ENCODE measurements at places on chromosomes 16 and 17.
A peak's percentile ranks its signal among the peaks of the same experiment; 100 is the strongest.

DNA sequence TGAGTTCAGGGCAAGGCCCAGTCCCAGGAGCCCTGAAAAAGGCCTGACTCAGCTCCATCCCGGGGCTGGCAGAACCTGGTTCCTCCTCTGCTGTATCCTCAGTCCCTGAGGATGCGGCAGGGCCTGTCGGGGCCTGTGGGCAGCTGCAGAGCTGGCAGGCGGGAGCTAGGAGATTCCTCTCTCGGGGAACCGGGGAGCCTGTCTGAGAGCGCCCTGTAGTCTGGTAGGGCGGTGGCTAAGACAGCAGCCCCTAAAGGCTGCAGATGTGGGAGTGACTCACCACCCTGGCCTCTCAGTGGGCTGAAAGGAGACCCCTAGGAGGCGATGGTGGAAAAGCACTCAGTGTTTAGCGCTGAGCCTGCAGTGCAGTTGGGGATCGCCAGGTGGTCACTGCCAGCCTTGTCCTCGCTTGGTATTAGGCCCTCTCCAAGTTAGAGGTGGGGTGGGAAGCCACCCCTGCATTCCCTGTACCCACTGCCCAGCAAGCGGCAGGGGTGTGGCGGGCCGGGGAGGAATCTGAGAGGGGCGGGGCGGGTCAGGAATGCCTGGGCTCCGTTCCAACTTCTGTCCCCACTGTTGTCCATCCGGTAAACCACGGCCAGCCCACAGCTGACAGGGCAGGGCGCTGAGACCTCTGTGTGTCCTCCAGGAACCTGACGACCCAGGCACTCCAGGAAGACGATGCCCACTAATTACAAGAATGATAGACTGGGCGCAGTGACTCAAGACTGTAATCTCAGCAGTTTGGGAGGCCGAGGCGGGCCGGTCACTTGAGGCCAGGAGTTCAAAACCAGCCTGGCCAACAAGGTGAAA, 29.5 kb upstream of the CDH1 start:
- no peak for DNase-seq

DNA sequence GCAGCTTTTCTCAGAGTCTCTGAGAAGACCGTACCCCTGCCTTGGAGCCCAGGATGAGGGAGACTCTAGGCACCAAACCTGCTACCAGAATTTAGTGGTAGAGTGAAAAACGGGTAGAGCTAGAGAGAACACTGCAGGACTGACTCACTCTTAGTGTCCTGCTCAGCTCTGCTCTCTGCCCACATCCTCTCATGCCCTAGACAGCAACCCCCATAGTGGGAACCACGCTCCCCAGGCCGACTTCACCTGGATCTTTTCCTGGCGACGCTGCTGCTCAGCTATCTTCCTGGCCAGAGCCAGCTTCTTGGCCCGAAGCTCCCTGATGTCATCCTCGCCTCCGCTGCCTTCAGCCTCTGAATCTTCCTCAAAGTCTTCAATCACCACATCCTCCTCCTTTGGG, 26.7 kb downstream of the HIC1 start:
- no peak for DNase-seq

DNA sequence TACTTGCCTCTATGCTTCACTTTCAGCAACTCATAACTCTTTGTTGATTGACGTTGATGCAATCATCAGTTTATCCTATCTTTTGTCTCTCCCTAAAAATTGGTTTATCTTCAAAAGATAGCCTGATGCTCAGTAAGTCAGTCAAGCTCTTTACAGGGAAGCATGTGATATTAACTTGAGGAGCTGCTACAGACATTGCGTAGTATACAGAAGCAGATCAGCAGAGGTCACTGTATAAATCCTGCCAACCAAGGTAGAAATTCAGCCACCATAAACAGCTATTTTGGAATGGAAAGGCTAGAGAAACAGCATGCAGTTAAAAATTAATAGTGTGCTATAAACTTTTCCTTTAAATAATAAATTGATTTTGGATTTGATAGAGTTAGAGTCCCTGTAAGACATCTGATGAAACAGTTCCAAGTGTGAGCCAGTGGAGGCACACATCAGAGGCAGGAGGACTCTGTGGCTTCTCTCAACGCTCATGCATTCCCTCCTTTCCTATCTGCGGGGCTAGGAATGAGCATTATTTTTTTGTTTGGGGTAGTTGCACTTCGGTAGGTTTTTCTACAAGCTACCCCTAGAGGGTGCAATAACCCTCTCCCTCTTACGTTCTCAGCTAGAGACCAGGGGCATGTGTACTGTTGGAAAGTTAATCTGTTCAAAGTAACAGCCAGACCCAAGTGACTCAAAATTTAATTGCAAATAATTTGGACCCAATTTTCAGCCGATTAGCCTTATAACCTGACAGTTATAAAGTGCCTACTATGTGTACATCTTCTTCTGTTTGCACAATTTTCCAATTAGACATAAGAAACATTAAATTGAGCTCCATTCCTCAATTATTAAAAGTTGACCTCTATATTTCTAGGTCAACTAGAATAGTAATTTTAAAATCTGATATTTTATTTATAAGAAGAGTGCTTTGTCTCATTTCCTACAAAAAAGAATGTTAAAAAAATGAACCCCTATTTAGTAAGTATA, 647.7 kb upstream of the SOX9 start:
- no peak for DNase-seq

GRCh38 chr17:10013365-10014112, 108.5 kb upstream of the RCVRN start:
- DNase-seq: no peak

GRCh38 chr17:28131599-28131998, 89.1 kb downstream of the NLK start:
- peak; percentile 8 for DNase-seq

DNA sequence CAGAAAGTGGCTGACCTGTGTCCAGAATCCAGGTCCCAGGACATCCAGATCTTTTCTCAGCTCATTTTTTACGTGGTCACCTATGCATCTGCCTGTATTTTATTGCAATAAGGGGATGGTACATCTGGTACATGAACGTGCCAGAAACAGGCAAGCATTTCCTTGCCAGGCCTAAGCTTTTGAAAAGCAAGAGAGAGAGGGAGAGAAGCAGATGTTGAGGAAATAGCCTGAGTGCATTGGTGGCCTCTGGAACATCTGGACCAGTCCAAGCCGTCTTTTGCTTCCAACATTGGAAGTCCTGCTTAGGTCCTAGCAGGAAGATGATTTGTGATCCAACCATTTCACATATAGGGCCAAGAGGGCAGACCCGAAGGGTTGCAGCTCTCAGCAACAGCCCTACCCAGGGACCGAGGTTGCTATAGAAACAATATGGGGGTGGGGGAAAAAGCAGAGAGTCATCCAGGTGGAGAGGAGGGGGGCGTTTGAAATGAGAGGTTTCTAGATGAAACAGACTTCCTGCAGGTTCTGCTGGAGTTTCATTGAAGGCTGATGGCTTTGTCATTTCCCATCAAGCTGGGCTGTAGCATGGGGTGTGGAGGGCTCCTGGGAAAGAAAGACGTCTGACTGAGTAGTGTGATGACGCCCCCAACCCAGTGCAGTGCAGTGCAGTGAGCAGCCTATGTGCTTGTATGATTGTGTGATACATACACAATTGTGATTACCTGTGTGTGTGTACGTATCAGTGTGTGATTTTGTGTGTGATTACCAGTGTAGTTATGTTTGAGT, 61.6 kb downstream of the SHISA6 start:
- no peak for DNase-seq

GRCh38 chr17:71970312-71970711, 150.5 kb upstream of the SOX9 start:
- DNase-seq: no peak

DNA sequence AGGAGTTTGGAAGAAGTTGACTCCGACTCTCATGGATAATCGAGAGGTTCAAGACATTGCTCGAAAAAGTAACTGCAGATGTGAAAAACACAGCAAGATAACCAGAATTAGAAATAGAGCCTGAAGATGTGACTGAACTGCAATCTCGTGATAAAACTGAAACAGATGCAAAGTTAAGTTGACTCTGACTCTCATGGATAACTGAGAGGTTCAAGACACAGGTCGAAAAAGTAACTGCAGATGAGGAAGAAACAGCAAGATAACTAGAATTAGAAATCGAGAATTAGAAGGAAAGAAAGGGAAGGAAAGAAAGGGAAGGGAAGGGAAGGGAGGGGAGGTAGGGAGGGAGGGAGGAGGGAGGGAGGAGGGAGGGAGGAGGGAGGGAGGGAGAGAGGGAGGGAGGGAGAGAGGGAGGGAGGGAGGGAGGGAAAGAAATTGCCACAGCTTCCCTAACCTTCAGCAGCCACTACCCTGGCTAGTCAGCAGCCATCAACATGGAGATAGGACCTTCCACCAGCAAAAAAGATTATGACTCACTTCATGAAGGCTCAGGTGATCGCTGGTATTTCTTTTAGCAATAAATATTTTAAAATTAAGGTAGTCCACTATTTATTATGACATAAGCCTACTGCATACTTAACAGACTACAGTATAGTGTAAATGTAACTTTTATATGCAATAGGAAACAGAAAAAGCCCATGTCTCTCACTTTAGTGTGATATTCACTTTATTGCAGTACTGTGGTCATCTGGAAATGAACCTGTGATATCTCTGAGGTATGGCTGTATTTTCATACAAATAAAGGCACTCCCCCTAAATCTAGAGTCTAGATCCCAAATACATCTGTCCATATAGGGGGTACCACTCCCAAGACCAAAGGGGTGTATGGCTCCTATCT, 68.3 kb downstream of the KANSL1 start:
- no peak for DNase-seq

GRCh38 chr17:33602981-33603380, 309.9 kb upstream of the ASIC2 start:
- no peak for DNase-seq

GRCh38 chr17:81804559-81805399, 829 bp downstream of the GCGR start:
- no peak for DNase-seq

DNA sequence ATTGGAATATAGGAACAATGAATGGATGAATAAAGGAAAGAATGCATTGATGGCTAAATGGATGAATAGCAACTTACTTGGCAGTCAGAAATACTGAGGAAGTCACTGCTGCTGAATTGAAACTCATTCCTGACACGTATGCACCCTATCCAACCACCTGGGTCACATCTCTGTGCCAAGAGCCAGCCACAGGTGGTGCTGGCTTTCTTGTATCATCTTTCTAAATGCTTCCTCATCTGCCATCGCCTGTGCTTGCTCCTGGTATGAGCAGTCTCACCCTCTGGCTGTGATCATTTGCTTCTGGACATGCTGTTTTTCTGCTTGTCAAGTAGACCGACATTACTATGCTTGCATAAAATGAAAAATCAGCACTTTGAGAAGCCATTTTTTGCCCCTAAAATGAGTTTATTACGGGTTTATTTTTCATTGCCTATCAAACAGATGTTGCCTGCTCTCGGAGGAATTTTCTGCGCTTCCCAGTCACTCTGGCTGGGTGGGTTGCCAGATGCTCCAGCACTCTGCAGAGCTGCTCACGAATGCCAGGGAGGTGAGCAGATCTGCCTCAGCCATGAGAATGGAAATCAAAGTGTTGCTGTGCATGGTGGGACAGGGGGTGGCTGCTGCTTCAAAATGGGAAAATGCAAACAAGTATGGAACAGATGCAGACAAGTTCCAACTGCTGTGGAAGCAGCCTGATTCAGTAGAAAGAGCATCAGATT, 1349.6 kb upstream of the CDH8 start:
- DNase-seq: no peak

GRCh38 chr17:29031488-29031887, 11.5 kb upstream of the PIPOX start:
- no peak for DNase-seq

DNA sequence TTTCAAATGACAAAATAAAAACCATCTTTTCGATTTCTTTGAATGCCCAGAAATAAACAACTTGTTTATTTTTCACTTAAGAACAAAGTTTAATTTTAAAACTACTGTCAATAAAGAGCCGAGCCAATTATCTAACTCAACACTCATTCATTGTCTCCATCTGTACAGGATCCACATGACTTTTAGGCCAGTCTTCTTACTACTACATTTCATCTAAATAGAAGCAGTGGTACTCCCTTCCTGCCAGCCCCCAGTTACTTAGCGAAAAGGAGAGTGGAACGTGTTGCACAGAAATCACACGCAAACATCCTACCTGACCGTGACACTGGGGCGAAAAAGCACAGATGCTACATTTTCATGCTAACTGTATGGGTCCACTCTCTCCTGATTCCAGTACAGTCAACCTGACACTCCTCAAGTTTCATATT, 1.2 kb downstream of the GNA13 start:
- no peak for DNase-seq

- no peak for DNase-seq
Observed at GRCh38 chr17:48310748-48311213, 119.2 kb downstream of the SKAP1 start.

DNA sequence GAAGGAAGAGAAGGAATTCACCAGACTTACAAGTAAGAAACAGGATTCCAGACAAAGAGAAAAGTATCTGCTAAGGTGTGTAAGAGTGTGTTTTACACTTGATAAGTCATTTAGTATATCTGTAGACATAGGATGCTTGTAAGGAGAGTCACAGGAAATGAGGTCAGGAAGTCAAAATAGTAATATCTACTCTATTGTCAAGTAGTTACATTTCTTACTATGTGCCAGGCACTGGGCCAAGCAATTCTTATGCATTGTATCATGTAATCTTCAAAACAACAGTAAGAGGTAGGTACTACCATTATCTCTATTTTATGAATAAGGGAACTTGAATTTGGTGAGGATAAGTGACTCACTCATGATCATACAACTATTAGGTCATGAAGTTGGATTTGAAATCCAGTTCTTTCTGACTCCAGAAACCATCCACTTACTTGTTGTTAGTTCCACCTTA, 129.1 kb downstream of the SNX11 start:
- no peak for DNase-seq

DNA sequence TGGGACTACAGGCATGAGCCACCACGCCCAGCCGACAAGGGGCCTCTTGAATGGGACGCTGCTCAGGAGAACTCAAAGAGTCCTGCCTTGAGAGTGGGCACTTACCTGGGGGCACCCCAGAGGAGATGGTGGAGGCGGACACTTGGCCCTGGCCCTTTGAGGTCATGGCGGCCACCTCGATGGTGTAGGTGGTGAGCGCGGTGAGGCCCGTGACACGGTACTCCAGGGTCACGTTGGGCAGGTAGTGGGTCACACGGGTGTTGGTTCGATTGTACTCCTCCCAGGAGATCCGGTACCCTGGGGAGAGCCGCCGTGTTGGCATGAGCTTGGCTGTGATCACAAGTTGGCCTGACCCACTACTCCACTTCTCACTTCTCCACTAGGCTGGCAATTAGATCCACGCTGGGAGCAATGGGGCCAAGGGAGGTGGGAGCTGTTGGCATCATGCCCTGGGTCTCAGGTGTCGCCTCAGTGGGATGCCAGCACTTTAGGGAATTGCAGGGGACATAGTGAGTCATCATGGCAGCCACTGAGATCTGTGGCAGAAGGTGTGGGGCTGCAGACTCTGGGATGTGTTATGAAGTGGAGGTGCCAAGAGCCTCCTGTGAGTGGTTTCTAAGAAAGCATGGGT, 89.2 kb upstream of the CDC42EP4 start:
- no peak for DNase-seq

All from BJ (cell line).